ENCODE measurements at places on chromosomes 6 and 20.

DNA sequence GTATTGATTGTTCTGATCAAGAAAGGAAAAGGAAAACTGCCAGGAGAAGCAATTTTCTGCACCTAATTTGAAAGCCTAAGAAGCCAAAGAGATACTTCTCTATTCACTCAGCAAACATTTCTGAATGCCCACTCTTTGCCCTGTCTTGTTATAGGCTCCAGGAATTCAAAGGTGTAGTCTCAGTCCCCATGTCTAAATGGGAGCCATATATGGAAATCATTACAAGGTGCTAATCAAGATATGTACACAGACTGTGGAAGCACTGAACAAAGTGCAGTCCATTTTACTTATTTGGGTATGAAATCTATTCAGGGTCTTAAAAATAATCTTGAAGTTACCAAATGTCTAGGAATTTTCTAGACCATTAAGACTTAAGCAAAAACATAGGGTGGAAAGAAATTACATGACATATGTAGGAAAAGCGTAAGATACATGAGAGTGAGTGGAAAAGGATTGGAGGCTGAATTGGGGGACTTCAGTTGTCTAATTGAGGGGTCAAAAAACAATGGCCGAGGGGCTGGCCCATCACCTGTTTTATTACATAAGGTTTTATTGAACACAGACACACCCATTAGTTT is 39.0 kb upstream of the ASCC3 start:
- DNase-seq: no peak

GRCh38 chr6:11950109-11950508 is 62.0 kb upstream of the HIVEP1 start:
- no peak for DNase-seq

- no peak for DNase-seq
Measured at GRCh38 chr6:153574231-153574630, 443.1 kb upstream of the RGS17 start.

DNA sequence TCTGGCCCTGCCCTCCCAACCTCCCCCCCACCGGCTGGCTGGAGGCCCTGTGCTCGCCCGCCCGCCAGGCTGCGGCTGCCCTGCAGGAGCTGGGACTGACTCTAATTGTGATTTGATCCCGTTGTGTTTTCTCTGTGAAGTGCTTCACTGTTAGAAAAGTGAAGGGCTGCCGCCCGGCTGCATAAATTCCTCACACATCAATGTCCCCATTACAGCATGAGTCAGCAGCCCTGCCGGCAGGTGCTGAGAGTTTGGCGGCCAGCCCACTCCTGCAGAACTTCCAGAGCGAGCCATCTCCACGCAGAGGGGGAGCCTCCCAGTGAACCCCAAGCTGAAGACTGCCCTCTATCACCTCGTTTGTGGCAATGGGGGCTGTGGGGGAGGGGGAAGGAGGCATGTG is 137.9 kb downstream of the DLL1 start:
- DNase-seq: peak; percentile 45

DNA sequence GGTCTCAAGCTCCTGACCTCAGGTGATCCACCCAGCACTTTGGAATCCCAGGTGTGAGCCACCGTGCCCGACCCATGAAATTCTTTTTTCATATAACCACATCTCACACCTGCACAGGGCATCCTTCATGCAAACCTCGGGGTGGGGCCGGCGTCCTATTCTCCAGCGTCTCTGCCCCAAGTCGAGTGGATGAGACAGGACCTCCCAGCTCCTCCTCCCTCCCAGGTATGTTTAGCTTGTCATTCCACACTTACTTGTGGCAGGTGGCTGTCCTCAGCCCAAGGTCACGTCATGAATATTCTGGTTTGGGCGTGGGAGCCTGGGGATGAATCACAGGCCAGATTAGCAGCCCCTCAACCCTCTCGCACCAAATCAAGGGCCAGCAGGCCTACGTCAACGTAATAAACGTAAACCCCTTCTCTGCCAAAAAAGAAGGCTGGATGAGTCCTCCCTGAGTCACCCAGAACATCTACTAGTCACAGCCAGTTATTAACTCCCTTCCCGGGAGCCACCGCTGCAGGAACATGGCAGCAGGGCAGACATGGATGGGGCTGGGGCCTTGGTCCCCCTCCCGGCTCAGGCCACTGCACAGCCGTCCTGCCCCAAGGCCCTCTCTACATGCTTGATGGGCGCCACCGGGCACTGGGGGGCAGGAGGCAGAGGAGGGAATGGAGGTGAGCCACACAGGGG is 91.7 kb downstream of the YTHDF1 start:
- DNase-seq: peak; percentile 24

- no peak for DNase-seq
Measured at GRCh38 chr6:15870333-15871043, 207.7 kb upstream of the DTNBP1 start.

DNA sequence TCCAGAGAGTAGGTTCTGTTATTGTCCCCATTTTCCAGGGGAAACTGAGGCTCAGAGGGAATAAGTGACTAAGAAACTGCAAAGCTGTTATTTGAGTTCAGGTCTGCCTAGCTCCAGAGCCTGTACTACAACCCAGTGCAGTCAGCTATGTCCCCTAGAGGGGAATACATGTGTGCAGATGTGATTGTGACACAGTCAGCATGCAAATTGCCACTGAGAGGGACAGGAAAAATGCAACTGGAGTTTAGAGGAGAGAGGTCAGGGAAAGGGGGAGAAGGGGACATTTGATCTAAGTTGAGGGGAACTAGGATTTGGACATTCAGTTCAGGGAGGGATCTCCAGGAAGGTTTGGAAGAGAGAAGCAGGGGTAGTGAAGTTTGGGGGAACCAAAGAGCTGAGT is 38.6 kb upstream of the EPB41L1 start:
- no peak for DNase-seq

- no peak for DNase-seq
Measured at GRCh38 chr20:47099825-47100441, 205.3 kb downstream of the EYA2 start.

- peak; percentile 56 for DNase-seq
Measured at GRCh38 chr6:142728910-142729481, 216.0 kb downstream of the HIVEP2 start.

DNA sequence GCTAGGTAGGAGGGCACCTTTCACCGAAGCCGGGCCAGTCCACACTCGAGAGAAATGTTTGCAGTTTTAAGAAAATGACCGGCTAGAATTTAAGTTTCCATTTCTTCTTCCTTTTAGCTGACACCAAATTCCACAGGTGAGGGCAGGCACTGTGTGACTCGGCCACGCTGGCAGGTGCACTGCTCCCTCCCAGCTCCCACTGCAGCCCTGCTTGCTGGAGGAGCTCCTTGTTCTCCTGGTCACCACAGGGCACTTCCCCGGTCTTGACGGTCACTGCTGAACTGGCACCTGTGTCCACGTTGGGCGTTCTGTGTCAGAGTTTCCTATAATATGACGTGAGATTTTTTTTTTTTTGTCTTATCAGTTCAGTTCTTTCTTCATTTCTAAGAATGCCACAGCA is 3.6 kb upstream of the KIF25 start:
- no peak for DNase-seq

- no peak for DNase-seq
Measured at GRCh38 chr6:51182827-51183226, 364.2 kb downstream of the TFAP2B start.

GRCh38 chr6:34673064-34673463 is 23.5 kb downstream of the ILRUN start:
- DNase-seq: no peak

DNA sequence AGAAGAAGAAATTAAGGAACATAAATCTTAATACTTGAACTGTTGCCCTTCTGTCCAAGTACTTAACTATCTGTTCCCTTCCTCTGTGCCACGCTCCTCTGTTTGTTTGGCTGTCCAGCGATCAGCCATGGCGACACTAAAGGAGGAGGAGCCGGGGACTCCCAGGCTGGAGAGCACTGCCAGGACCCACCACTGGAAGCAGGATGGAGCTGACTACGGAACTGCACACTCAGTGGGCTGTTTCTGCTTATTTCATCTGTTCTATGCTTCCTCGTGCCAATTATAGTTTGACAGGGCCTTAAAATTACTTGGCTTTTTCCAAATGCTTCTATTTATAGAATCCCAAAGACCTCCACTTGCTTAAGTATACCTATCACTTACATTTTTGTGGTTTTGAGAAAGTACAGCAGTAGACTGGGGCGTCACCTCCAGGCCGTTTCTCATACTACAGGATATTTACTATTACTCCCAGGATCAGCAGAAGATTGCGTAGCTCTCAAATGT is 17.1 kb downstream of the IRF4 start:
- peak; percentile 16 for DNase-seq

DNA sequence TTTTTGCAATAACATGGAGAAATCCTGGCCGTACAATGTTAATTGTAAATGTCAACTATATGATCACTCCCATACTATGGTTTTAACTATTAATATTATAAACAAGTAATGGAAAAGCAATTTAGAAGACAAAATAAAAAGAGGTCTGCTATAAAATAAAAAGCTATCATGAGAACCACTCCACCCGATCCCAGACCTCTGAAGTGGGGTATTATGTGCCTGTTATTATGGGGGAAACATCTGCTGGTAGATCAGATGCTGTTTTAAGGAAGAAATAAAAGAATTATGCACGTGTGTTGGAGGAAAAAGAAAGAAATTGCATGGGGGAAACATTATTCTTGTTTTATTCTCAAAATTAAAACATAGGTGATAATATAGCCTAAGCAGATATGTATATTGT is 615.7 kb upstream of the ARID1B start:
- DNase-seq: no peak

DNA sequence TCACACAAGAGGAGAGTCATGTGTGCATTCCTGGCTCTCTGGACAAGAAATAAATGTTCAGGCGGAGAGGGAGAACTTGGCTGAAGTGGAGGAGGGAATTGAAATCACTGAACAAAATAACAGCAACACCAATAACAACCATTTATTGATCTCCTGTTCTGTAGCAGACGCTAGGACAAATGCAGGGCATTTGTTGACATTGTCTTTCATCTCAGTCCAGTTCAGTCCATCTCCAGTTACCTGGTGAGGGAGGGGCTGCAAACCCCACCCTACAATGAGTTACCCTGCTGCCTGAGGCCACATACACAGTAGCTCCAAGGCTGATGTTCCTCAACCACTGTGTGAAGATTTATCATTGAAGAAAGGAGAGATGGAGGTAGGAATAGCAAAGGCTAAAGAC is 27.3 kb downstream of the UNC5CL start:
- DNase-seq: no peak

DNA sequence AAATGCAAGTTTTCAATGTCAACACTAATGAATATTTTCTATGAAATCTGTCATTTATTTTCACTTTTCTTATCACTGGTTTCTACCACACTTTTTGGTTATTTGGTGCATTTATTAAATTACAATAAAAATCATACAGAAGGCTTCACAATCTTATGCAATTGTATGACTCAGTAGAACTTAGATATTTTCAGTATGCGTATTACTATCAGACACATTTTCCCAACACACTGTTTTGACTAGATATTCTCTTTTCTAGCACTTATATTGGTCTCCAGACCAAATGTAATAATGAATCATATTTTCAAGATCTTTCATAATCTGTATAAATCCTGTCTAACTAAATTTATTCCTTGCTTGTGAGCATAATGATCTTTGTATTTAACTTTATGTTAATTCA is 74.1 kb downstream of the FAM83B start:
- no peak for DNase-seq

DNA sequence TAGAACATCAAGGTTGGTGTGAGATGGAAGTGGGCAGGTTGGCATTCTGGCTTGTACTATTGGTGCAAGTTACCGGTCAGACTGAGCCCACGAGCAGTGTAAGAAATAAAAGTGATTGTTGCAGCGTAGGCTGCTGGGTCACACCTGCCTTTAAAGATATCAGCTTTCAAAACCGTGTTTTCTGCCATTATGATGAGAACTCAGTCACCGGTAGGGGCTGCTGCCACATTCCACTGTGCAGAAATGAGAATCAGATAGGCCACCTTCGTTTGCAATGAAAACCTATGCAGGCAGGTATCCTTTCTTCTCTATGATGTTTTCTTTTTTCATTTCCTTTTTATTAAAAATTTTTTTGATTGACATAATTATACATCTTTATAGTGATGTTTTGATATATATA is 168.5 kb downstream of the MYLK4 start:
- DNase-seq: no peak

- DNase-seq: no peak
Measured at GRCh38 chr20:6140947-6141346, 18.1 kb upstream of the FERMT1 start.

DNA sequence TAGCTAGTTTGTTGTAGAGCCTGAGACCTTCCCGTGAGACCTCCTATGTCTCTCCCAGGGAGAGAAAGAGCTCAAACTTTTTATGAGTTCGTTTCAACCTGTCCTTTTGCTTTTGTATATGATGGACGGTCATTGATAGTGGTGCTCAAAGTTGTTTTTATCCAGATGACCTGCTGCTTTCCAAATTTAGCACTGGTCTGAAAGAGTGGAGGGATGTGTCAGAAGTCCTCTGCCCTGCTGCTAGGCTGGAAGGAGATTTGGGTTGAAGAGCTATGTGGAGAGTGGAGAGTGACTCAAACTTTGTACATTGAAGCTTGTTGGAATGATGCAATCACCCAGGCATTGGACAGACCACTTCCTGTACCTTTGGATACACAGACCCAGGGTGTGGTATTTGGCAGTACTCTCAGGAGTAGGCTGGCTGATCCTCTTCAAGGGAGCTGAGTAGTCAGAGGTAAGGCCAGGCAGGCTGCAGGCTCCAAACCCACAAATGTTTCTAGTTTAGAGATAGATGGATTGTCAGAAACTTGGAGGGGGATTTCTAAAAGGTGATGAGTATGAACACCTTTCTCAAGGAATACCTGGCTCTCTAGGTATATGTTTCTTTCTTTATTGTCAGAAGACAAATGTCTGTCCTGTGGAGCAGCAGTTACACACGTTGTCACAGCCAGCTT is 49.4 kb upstream of the RREB1 start:
- peak; percentile 99 for DNase-seq

DNA sequence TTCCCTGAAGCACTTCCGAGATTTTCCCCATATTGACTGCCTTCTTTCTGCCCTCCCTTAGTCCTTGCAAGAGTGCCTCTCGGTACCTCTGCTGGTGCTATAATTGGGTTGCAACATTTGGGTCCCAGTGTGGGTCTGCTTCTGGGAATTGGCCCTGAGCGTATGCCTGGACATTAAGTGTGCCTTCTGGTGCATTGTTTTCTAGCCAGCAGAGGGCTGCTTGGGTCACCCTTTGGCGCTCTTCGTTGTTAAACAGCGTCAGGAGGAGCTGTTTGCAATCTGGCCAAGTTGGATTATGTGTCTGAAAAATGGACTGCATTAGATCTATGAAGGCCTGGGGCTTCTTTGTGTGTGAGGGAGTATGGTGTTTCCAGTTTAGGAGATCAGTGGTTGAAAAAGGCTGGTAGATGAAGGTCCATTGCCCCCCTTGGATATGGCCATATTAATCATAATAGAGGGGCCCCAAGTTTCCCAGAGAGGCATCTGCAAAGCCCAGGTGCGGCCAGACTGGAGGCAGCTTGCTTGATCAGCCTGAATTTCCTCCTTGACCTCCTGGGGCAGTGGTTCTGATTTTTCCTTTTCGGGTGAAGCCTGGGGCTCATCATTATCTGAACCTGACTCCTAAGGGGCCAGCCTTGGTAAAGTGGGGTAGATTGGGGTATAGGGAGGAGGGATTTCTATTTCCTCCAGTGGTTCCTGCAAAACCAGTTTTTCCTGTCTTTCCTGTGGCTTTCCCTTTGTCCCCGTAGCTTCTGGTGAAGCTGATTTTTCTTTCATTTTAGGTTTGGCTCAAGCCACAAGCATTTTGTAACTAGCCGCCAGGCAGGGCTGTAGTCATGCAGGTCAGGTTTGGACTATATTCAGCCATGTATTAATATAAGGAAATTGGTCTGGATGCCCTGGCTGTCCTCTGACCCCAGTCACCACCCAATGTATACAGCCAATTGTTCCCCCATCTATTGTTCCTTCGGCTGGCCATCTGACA is 85.4 kb upstream of the GPR6 start:
- DNase-seq: no peak

GRCh38 chr20:49641683-49642656 is 71.7 kb downstream of the B4GALT5 start:
- no peak for DNase-seq
